ENCODE measurements at places on chromosomes 1 and 21. TPM values are rescaled to one million over a fixed set of nuclear protein-coding genes. Genes with fewer than 3 reads are reported as not detected.

Gene LRRC53
- not detected for total RNA-seq

Gene KIAA0040
- not detected for total RNA-seq

Gene LORICRIN
- total RNA-seq, result not detected

Gene TPTE
- total RNA-seq, result not detected

Gene RPF1
- 51.8 TPM for total RNA-seq

Gene CD2
- 0.71 TPM for total RNA-seq

Gene KIRREL1
- 39.5 TPM for total RNA-seq

Gene BRDT
- not detected for total RNA-seq

Gene CCDC190
- not detected for total RNA-seq

Gene NUP210L
- not detected for total RNA-seq
